ENCODE measurements at places on chromosomes 6 and 20. TPM values are rescaled to one million over a fixed set of nuclear protein-coding genes. Genes with fewer than 3 reads are reported as not detected.

The MUCL3 gene
- total RNA-seq, result not detected

The SLC13A3 gene
- 0.13 TPM for total RNA-seq

The FAM184A gene
- total RNA-seq, result 0.07 TPM

The CLDN20 gene
- not detected for total RNA-seq

The CST1 gene
- total RNA-seq, result 1.2 TPM

The CD2AP gene
- total RNA-seq, result 18.3 TPM

The SMPD2 gene
- total RNA-seq, result 13.7 TPM

The BPIFB1 gene
- total RNA-seq, result not detected

The SOD2 gene
- total RNA-seq, result 210 TPM

The TMEM200A gene
- 0.08 TPM for total RNA-seq

The SIRPB1 gene
- total RNA-seq, result 0.90 TPM

The TCP11 gene
- total RNA-seq, result not detected

The CRYBG1 gene
- 0.61 TPM for total RNA-seq

The PTCHD4 gene
- total RNA-seq, result not detected

The GJA10 gene
- not detected for total RNA-seq

The SLC44A4 gene
- 0.07 TPM for total RNA-seq

The HDDC2 gene
- total RNA-seq, result 101 TPM

The GSTA3 gene
- total RNA-seq, result not detected

The POM121L2 gene
- total RNA-seq, result not detected

The COX4I2 gene
- total RNA-seq, result not detected

The PDE10A gene
- total RNA-seq, result 32.9 TPM

The FKBP5 gene
- total RNA-seq, result 11.8 TPM

The SULF2 gene
- 20.7 TPM for total RNA-seq

The CYP39A1 gene
- total RNA-seq, result not detected
